ENCODE measurements at places on chromosomes 6 and 20. TPM values are rescaled to one million over a fixed set of nuclear protein-coding genes. Genes with fewer than 3 reads are reported as not detected.

GRCh38 chr20:58871533-58872102 is 19.1 kb downstream of the GNAS start:
- DNase-seq, result no peak

DNA sequence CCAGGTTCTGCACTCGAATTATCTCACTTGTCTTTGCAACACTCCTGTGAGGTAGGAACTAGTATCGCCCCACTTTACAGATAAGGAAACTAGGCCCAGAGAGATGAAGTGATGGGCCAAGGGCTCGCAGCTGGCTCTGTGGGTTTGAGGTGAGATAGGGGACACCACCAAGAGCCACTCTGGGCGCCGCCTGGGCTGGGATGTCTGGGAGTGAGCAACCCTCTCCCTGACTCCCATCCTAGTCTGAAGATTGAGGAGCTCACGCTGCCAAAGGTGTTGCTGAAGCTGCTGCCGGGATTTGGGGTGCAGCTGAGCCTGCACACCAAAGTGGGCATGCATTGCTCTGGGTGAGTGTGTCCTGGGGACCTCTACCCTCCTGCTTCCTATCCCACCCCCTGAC is 5.4 kb downstream of the BPIFB3 start:
- no peak for DNase-seq

OR2H2 gene
- not detected for total RNA-seq

ARFGAP1 gene
- total RNA-seq, result 32.5 TPM

FAM8A1 gene
- 39.5 TPM for total RNA-seq

DNA sequence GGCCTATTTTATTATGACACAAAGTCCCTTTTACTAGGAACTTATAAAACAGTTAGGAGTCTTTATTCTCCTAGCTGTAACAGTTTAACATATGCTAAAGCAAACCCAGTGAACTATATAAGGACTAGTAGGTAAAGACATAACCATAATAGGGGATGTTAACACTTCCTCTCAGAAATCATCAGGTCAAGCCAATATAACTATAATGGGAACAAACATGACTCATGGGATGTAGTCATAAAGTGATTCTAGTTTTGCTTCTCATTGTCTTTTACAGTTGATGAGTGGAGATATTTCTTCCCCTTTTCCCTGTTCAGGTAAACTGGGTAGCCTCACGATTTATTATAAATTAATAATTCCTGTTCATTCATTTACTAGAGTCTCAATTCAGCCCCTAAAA is 9.7 kb downstream of the PTCHD4 start:
- no peak for DNase-seq

SPTLC3 gene
- 2.4 TPM for total RNA-seq

TRDN gene
- total RNA-seq, result 0.09 TPM

DNA sequence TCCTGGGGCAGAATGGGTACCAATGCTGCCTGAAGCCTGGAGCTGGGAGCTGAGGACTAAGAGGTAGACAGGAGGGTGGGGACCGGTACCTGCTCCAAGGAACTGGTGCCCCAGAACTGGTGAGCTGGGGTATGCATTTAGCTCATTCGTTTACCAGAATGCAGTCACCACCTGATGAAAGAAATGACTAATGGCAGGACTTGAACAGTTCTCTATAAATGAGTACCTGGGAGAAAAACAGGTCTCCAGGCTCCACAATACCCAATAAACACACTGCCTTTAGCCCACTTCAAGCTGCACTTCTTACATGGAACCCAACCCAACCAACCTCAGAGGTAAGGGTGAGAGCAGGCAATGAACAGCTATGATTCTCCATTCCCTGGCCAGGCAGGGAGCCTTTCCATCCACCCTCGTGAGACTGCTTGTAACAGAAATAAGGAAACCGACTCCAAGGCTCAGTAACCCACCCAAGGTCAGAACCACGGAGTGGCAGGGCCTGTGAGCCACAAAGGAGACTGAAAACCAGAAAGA is 15.4 kb downstream of the FKBP1A start:
- DNase-seq, result no peak

DNA sequence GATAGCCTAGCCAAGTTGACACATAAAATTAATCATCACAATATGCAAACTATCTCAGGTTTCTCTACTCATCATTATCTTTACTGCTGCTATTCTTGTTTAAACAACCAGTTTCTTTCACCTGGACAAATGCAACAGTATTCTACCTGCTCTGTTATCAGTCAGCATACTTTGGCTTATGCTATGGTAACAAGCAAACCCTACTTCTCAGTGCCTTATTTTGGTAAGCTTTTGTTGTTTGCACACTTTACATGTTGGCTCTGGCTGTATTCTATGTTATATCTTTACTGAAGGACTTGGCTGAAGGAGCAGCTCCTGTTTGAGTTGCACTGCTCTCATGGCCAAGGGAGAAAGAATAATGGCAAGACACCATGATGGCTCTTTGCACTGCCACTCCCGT is 463.1 kb downstream of the EPM2A start:
- DNase-seq, result no peak

GRCh38 chr6:160520043-160520904 is 143.8 kb downstream of the LPA start:
- peak; percentile 66 for DNase-seq

DNA sequence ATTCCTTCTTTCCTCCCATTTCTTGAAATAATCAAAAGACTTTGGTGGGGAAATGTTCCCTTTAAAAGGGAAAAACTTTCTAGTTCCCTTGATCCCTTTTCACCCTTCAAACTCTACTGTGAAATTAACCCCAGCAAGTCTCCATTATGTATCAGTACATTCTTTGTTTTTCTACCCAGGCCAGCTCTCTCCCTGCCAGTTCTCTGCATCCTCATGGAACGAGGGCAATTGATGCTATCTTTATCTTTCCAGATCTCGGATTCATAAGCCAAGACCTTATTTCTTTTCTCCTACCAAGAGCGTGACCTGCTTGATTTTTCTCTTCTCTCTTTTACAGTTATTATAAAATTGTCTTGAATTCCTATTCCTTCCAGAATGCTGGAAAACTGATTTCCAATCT is 75.8 kb downstream of the ADGRB3 start:
- peak; percentile 29 for DNase-seq

RAB44 gene
- not detected for total RNA-seq

DNA sequence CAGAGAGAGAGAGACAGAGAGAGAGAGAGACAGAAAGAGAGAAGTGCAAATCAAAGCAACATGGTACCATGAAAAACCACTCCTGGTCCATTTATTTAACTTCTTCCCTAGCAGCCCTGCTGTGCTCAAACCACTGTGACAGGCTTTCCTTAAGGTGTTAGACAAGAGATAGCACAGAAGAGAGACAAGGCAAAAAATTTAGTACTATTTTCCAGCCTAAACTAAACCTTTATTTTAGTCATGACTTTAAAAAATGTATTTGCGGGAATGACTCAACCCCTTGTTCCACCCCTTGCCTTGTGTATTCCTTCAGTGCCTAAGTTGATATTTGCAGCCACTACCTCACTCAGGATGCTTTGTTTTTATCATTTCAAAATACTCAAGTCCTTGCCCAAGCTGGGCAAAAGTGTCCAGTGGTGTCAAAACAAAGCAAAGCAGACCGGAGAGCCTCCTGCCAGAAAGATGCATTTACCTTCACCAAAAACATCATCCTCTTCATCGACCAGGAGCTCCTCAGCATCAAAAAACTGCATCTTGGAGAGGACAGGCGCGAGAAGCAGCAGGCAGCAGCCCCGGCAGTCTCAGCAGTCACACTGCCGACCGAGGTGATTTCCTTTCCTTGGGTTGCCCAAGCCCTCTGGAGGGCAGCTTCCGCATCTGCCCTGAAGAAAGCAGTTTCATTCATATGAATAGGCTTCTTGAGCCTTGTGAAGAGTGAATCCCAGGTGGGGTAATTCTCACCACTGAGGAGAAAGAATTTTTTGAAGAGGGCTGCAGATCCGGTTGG is at the start of gene RIPOR2:
Gene RIPOR2, minus strand, starts transcription at position 595 of the 787 bp plus-strand sequence. Its CDS starts 62 bp downstream, at position 533.
- DNase-seq, result no peak

EBF4 gene
- 6.2 TPM for total RNA-seq

- DNase-seq, result no peak
Measured at GRCh38 chr6:43873806-43874714, 104.0 kb downstream of the VEGFA start.

GRCh38 chr6:159444056-159444760 is 248.8 kb downstream of the SOD2 start:
- no peak for DNase-seq

DNA sequence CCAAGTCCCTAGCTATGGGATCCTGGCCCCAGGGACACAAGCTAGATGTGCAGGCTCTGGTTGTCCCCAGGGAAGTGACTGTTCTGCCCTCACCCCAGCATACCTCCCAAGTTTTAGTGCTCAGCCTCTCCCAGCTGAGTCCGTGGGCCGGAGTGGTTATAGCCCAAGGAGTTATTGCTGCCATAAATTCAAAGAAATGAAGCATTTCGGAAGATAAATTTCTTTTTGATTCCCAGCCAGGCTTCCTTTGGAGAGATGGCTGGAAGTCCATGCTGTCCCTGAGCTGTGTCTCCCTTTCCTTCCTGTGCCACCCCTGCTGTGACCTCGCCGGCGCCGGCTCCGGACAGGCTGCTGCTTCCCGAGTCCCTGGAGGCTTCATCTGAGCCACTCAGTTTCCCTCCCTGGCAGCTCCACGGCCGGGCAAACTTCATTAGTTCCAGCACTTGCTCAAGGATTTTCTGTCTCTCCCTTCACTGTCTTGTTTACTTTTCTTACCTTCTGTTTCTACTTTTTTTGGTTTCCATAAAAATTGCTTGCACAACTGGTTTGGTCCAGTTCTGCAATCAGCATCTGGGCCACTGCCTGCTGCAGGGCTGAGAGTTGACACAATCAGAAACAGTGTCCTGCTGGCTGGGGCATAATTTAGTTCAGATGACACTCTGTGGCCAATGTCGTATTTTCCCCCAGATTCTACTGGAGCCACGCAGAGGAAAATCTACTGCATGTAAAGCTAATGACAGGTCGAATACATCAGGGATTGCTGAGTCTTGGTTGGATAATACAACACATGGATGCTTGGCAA is 225.5 kb downstream of the SYNDIG1 start:
- no peak for DNase-seq

All from cerebellum (tissue), 4 donors.